CD4-positive, alpha-beta memory T cell (primary cell): ENCODE measurements at places on chromosomes 16 and 17. TPM values are rescaled to one million over a fixed set of nuclear protein-coding genes. Genes with fewer than 3 reads are reported as not detected.

Gene VASN
- total RNA-seq = 0.11 TPM

Gene LCAT
- 20.3 TPM for total RNA-seq

Gene GPT2
- total RNA-seq = 1.2 TPM

Gene MARVELD3
- not detected for total RNA-seq

Gene PPY
- total RNA-seq = not detected

Gene LRRC46
- 0.69 TPM for total RNA-seq

Gene KRT36
- not detected for total RNA-seq

Gene PLLP
- total RNA-seq = 1.6 TPM

Gene OR3A2
- total RNA-seq = 2.4 TPM

DNA sequence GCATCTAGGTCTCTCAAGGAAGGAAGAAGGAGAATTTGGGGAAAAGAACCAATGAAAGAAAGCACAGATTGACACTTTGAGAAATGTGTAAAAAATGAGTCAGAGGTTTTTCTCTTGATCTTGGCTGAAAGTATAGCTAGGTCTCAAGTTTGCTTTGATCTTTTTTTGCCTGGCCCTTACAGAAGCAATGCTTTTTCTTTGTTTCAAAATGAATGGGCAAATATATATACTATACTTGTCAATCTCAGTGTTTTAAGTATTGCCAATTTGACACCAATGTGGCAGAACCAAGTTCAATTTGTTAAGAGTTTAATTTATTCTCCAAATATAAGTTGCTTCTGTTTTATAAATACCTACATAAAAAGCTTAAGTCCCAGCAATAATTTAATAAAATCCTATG is 119.6 kb downstream of the PPM1E start:
- no peak for DNase-seq

DNA sequence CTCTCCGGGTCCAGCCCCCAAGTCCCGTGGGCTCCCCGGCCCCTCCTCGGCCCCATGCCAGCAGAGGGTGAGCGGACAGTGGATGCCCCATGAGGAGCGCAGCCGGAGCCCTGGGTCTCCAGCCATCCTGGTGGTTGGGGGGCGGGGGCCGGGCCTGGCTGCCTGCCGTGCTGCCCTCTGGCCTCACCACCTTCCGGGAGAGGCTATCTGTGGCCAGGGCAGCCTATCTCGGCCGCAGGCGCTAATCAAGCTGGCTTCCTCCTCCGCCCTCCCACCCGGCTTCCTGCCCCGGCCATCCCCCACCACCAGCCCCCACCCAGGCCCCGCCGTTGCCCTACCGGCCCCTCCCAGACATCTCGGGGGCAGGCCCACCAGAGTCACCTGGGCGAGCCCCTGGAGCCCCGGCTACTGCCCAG is 46.8 kb downstream of the ZFPM1 start:
- no peak for DNase-seq

- DNase-seq = no peak
These were observed 45.1 kb downstream of the ATP2C2 start for GRCh38 chr16:84413244-84414004.

DNA sequence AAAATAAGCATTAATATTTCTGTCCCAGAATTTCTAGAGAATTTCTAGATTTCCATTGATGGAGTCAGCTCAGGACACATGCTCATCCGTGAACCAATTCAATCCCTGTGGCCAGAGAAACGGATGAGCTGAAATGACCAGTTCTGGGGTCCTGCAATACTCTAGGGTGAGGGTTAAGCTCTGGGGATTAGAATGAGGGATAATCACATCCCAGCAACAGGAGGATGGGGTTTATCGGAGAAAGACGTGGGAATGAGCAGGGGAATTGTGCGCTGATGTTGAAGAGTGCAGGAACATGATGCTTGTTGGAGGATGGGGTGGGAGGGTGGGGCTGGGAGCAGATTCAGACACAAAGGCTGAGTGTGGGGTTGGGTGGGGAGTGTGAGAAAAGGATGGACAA is 64.1 kb downstream of the SLC5A11 start:
- DNase-seq = no peak

DNA sequence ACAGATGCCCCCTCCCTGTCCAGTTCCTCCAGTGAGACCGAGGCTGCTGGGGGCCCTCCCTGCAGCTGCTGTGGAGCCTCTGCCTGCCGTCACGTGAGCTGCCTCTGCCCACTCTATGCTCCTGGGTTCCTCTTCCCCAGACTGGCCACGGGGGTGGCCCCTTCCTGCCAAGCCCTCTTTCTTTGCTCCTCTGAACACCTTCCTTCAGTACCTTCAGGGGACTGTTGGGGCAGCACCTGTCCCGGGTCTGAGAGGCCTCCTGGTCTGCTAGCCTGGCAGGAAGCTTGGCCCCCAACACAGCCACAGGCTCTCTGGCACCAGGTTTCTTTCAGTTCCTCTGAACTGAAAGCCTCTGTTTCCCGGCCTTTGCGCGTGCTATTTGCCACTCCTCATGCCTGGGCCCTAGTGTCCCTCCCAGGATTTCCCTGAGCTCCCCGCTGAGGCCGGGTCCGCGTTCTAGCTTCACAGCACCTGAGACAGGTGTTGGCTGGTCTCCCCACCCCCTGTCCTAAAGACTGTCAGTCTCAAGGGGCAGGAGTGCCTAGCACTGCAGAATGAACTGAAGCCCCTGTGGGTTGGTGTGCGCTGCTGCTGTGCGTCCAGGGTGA is 6.6 kb upstream of the ATP6V0C start:
- DNase-seq = no peak

- DNase-seq = no peak
These were observed 186.0 kb upstream of the ZNF469 start for GRCh38 chr16:88196471-88197400.

- no peak for DNase-seq
These were observed 215.8 kb downstream of the BCAS3 start for GRCh38 chr17:60893475-60893874.

- DNase-seq = no peak
These were observed 595.2 kb downstream of the TOX3 start for GRCh38 chr16:51951668-51952298.

DNA sequence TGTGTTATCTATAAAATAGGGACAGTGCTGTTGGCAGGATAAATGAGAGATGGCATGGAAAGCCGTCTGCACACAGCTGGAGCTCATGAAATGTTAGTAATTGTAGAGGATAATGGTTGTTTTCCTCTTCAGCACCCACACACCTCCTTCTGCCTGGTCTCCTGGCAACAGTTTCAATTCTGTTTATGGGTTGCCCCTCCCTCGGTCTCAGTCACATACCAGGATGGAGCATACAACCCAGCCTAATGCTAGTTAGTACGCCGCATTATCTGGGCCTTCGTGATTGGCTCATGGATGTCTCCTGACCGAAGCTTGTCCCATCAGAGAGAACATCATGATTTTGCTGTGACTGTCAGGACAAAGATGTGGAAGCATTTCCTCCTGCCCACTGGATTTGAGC is 126.2 kb upstream of the WSCD1 start:
- no peak for DNase-seq

DNA sequence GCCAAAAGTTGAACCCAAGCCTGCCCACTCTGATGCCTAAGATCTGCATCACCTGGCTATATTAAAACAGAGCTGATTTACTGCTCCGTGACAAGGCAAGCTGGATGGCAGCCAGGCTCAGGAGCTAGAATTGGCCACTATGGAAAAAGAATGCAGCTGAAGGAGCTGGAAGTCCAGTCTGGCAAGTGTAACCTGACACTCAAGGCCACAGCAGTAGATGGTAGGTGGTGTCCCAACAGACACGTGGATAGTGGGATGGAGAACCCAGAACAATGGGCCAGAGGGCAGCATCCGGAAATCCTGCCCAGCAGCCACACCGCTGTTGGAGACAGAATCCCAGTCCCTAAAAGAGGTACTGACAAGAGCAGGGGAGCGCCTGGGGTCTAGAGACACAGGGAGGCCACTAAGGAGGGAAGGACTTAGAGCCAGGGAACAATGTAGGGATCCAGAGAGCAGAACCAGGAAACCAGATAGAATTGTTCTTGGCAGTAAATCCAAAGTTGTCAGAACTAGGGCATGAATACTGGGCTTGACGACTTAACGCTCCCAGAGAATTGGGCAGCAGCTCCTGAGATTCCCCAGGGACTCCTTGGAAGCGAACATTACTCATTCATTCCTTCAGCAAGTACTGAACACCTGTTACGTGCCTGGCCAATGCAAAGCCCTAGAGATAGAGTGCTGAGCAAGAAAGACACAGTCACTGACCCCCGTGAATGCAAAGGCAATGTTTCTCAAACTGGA is 85.7 kb downstream of the CDYL2 start:
- no peak for DNase-seq

- DNase-seq = no peak
These were observed 33.4 kb upstream of the LONP2 start for GRCh38 chr16:48210747-48211146.

DNA sequence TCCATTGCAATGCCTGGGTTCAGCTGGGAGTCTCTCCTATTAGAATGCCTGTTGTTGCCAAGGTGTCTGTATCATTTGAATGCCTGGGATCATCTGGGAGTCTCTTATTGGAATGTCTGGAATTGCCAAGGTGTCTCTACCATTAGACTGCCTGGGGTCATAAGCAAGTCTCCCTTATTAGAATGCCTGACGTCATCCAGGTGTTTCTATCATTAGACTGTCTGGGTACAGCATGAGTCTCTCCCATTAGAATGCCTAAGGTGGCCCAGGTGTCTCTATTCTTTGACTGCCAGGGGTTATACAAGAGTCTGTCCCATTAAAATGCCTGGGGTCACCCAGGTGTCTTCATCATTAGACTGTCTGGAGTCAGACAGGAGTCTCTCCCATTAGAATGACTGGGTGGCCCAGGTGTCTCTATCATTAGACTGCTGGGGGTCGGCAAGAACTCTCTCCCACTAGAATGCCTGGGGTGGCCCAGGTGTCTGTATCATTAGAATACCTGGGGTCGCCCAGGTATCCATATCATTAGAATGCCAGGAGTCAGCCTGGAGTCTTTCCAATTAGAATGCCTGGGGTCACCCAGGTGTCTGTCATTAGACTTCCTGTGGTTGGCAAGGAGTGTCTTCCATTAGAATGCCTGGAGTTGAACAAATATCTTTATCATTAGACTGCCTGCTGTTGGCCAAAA is 2274.0 kb downstream of the TP53TG3F start:
- DNase-seq = no peak

DNA sequence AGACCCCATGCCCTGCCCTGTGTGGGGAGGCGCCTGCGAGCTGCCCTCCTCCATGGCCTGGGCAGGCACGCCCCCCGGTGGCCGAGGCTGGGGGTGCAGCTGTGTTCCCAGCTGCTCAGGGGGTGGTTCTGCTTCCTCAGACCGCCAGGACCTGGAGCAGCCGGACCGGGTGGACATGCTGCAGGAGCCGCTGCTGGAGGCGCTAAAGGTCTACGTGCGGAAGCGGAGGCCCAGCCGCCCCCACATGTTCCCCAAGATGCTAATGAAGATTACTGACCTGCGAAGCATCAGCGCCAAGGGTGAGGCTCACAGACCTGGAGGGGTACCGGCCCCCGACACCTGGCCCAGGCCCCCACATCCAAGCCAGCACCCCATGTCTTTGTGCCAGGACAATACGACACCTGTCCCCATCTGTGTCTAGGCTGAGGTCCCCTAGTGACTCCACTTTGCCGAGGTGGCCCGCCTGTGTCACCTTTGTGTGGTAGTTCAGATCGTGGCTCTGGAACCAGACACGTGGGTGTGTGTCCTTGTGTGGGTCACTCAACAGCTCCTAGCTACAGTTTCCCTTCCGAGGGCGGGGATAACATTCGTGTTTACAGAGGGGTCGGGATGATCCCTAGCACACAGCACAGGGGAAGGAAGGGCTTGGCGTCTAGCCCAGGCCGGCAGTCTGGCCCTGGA is 9.3 kb downstream of the GJD3 start:
- DNase-seq = peak; percentile 71

- DNase-seq = no peak
These were observed 30.3 kb downstream of the MMD start for GRCh38 chr17:55391244-55391757.

- DNase-seq = no peak
These were observed 3.1 kb upstream of the NFATC3 start for GRCh38 chr16:68081861-68082628.
